Stimulated activated memory B cell treated with anti-CD40 and anti-IgM and Interleukin-4, amounts not matched to agents 10 μg/mL and 1 μg/mL and 100 μg/mL, for 72 hours (primary cell): ENCODE measurements at places on chromosomes 5 and 9.

- ATAC-seq, result no peak
Measured at GRCh38 chr9:14992516-14992915, 82.3 kb upstream of the FREM1 start.

DNA sequence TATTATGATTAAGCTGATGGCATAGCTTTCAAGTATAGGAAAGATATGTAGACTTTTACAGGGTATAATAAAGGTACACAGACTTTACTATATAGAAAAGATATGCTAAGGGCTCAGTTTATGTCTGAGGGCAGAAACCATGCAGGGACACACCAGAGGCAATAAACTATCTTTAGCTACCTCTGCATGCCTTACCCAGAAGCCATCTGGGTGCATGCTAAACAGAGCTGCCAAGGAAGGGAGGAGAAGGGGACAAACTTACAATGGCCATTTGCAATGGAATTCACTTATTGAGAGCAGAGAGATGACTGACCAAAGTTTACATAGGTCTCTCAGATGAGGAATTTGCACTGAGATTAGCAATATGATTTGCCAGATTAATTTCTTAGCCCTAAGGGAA, 143.1 kb upstream of the NR4A3 start:
- ATAC-seq, result no peak

DNA sequence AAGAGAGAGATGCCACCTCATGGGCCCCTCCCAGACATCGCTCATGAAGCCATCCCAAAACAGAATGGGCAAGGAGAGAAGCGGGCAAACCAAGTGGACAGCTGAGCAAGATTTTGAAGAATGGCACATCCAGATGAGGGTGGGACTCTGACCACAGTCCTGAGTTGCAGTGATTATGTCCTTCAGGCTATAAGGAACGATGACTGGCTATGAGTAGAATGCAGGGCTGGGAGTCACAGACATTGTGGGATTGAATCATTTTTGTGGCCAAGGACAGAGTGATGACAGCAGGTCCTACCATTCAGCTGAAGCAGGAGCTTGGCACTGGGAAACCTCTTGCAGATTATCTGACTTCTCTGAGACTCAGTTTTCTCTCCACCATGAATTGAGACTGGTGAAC, 245.7 kb upstream of the SLC30A5 start:
- peak; percentile 24 for ATAC-seq

DNA sequence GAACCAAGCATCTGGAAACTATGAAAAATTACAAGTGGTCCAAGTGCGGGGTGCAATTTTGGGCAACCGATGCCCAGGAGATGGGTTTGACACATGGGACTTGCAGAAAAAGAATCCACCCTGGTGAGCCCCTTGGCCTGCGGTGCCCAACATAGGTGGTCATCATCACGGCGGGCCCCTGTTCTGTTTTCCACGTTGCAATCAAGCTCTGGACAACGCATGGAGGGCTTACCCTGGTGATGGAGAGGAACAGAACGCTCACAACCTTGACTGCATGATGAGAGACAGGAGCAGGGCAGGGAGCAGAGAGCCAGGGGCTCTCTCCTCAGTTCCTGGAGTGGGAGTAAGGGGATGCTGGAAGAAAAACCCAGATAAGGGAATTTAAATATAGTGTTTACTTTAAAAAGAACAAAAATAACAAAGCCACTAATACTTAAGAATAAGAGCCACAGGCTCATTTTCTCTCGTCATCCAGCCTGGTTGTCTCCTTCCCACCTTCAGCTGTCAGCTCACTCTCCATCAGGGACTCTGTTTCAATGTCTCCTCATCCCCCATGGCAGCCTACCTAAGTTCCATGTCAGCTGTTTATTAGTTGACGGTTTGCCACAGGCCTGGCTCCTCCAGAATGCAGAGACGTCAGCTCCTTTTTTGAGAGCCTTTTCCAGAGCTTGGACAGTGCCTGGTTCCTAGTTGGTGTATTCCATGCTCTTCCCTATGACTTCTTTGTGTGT, 172.1 kb downstream of the GADD45G start:
- ATAC-seq, result no peak

DNA sequence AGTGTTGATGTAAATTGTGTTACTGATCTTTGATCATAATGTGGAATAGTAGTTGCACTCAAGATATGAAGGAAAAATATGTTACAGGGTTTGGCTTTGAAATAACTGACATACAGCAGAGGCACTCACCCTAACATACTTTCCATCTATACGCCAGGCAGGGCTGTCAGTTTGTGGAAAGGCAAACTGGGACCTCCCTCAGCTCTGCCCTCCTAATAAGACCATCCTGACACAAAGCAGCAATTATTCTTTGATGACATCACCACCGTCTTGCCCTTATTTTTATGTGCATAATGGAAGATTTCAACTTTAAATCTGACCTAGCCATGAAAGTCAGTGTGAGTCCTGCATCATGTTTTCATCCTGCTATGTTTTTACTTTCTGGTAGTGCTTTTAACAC, 42.9 kb downstream of the ITGA1 start:
- no peak for ATAC-seq

GRCh38 chr5:179533907-179534306, 16.4 kb upstream of the RUFY1 start:
- ATAC-seq, result peak; percentile 82

- no peak for ATAC-seq
Measured at GRCh38 chr9:96417661-96418082, 498 bp downstream of the ZNF367 start.

DNA sequence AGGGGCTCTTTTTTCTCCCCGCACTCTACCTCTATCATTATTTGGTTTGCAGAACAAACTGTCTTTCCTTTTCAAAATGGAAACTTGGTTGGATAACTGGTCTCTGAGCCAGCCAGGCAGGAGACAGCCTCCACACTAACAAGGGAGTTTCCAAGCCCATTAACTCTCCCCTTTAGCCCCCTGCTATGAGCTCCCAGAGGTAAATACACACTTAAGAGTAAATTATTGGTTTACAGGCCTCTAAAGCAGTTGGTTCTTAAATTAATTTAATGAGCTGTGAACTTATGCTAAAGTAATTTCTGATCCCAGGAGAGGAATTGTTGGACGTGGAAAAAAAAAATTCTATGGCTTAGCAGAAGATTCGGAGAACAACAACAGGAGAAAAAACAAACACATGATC, 30.3 kb downstream of the EPB41L4A start:
- no peak for ATAC-seq

DNA sequence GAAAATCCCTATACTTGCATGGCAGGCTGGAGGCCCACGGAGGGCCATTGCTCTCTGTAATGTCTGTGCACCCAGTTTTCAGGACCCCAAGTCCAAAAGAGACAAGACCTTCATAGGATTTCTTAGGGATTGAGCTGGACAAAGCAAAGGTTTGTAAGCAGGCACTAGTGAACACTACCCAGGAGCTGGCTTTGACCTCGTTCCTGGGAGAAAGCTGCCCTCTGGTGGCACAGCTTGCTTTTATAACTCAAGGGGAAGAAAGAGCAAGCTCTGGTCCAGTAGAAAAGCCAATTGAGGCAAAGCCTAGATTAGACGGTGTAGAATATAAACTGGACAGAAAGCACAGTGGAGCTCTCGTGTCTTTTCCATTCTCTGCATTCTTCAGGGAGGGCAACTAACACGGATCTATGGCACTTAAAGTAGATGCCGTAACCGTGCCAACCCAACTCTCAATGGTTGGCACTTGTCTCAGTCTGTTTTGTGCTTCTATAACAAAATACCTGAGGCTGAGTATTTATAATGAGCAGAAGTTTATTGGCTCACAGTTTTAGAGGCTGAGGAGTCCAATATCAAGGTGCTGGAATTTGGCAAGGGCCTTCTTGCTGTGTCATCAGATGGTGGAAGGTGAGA, 7.9 kb downstream of the GABRP start:
- no peak for ATAC-seq

DNA sequence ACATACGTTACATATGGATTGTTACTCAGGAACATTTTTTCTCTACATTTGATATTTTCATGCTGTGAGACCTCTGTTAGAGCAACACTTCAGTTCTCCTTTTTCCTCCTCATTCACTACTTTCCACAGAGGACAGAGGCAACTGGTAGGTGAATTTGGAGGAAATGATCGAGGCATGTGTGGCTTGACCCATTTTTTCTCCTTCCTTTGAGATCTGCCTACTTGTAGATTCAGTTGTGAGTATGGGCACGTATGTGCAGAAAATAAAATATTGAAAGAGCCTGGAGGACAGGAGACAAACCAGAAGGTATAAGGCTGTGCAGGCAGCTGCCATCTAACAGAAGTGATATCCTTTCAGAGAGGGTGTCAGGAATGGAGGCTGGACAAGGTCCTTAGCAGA, 19.2 kb upstream of the KIF2A start:
- ATAC-seq, result no peak

GRCh38 chr9:97406620-97407177, 5.2 kb upstream of the TDRD7 start:
- no peak for ATAC-seq

GRCh38 chr5:134003817-134004625, 754 bp downstream of the VDAC1 start:
- ATAC-seq, result peak; percentile 51

GRCh38 chr5:133475986-133476385, 136.4 kb downstream of the FSTL4 start:
- ATAC-seq, result no peak

DNA sequence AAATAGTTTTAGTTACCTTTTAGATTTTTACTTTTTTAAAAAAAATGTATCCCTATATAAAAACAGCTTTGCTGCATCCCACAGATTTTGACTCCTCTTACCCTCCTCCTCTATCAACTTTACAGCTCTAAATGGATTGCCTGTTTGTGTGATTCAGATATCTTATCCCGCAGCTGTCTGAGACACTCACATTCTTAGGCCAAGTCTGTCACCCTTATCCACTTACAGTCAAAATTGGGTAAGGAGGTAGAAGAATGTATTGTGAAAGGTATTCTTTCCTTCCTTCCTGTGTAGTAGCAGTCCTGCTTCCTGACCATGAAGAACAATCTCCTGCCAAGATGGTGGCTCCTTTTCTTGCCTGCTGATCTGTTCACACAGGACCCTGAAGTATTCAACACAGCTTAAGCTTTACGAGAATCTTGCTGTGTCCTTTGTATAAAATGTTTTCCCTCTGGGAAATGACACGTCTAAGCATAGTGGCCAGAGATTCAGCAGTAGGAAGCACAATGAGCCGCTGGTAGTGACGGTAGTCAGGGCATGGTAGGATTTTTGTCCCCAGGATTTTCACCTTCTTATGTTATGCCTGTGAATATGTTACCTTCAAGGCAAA, 67.7 kb upstream of the ST8SIA4 start:
- no peak for ATAC-seq

- no peak for ATAC-seq
Measured at GRCh38 chr5:124199893-124200292, 546.5 kb downstream of the ZNF608 start.

DNA sequence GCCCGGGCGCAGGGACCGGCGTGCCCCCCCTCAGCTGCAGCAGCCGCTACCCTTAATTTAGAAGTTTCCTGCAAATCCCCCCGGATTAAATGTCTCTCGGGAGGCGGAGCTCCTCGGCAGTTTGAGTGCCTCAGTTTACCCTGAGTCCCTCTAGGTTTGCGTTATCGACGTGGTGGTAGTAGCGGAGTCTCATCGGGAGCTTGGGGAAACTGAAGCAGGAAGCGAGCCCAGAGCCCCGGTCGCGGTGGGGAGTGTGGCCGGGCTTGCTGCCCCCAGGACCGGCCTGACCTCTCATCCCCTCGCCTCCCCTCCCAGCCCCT, 529 bp upstream of the TPM2 start:
- no peak for ATAC-seq

GRCh38 chr5:157312492-157312891, 46.6 kb downstream of the CYFIP2 start:
- peak; percentile 86 for ATAC-seq

GRCh38 chr5:143126174-143127019, 277.1 kb downstream of the NR3C1 start:
- ATAC-seq, result no peak

DNA sequence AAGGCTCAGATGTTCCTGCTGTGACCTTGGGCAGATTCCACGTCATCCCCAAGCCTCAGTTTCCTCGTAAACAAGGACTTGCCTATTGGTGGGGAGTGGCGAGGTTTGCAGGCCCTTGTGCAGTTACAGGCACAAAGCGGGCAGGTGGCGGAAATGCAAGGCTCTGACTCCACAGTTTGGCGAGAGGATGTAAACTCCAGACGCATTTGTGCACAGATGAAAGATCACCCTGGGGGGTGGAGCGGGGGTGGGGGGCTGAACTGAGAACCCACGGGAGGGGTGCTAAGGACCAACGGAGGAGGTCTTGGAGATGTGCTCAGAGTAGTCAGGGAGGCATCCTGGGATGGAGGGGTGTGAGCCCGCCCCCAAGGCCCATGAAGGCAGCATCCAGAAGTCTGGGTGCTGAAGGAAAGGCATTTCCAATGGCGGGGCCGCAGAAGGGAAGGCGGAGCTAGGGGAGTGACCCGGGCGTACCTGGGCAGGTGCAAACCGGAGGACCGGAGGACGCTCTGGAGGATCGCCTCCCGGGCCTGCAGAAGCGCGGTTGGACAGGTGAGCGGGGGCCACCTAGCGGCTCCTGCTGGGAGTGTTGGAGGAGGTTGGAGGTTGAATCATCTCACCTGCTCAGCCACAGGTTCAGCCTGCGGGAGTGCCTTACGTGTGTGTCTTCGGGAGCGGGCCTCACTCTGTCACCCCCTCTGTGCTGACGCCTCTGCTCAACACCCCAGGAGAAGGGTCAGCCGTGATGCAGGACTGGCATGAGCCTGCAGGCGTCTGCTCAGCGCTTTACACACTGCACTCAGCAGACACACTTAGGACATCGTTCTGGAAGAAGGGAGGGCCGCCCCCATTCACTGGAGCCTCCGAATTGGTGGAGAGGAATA, 1.9 kb upstream of the FIBCD1 start:
- ATAC-seq, result peak; percentile 70

DNA sequence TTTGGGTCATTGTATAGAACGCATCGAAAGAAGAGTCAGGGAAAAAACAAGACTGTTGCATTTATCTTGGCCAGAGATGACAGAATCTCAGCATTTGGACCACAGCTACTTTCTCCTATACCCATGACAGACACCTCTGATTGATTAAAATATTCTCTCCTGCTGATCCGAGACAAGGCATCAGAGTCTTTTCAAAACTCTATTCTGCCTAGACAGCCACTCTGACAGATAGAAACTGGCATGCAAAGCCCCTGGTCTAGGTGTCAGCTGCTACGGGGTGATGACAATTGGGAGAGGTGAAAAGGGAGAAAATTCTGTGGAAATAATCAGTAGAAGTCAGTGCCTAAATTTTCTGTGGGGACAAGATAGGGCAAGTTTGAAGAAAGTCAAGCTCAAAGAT, 152.2 kb downstream of the PIK3R1 start:
- no peak for ATAC-seq

- no peak for ATAC-seq
Measured at GRCh38 chr5:135208903-135209721, 175.1 kb upstream of the PITX1 start.

- ATAC-seq, result no peak
Measured at GRCh38 chr9:112764344-112764743, 13.8 kb downstream of the SNX30 start.

- ATAC-seq, result no peak
Measured at GRCh38 chr5:137282216-137282615, 216.9 kb downstream of the SPOCK1 start.

- ATAC-seq, result no peak
Measured at GRCh38 chr5:124995421-124995820, 249.0 kb upstream of the ZNF608 start.

GRCh38 chr9:35002623-35003022, 13.1 kb downstream of the DNAJB5 start:
- no peak for ATAC-seq

- no peak for ATAC-seq
Measured at GRCh38 chr5:7837403-7837802, 13.5 kb downstream of the CFAP90 start.

GRCh38 chr5:76404223-76405211, 1.4 kb downstream of the IQGAP2 start:
- peak; percentile 0 for ATAC-seq
